HCT116 (cell line): ENCODE measurements at places on chromosomes 6 and 20. TPM values are rescaled to one million over a fixed set of nuclear protein-coding genes. Genes with fewer than 3 reads are reported as not detected.

C6orf15 gene
- not detected for total RNA-seq

ASIP gene
- not detected for total RNA-seq

SNTA1 gene
- total RNA-seq = 14.6 TPM

CTNNBL1 gene
- 55.4 TPM for total RNA-seq

RIPPLY2 gene
- not detected for total RNA-seq

CRIP3 gene
- not detected for total RNA-seq

TENT5A gene
- 11.2 TPM for total RNA-seq

SYCP2L gene
- 4.9 TPM for total RNA-seq

CYP24A1 gene
- 267 TPM for total RNA-seq

LY6G6D gene
- not detected for total RNA-seq

IP6K3 gene
- not detected for total RNA-seq

CTCFL gene
- 0.34 TPM for total RNA-seq

GRCh38 chr6:3281631-3282475 lies 23.1 kb downstream of the PSMG4 start:
- DNase-seq = no peak
- H3K27me3 ChIP-seq = no peaks in the 10 kb centered on the region
- H3K27ac ChIP-seq = no peak overlapping the region
- H3K4me3 ChIP-seq = no peak overlapping the region
- no peaks in the 10 kb centered on the region for H3K36me3 ChIP-seq

DNA sequence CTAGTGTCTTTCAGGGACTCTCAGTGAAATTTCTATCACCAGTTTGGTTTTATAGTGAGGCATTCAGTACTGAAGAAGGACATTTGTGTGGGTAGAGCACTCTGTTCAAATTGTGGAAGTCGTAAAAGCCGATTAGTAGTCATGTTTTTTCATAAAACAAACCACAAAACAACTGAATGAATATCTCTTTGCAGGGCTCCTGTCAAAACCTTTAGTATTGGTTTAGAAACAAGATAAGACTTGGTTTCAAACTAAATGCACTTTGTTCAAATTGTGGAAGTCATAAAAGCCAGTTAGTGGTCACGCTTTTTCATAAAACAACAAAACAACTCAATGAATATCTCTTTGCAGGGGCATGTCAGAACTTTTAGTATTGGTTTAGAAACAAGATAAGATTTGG lies 23.8 kb downstream of the ADGRF4 start:
- no peaks in the 10 kb centered on the region for H3K27me3 ChIP-seq
- no peaks in the 10 kb centered on the region for H3K36me3 ChIP-seq
- H3K27ac ChIP-seq = no peak overlapping the region
- H3K4me1 ChIP-seq = no peaks in the 10 kb centered on the region
- no peak overlapping the region for H3K4me3 ChIP-seq

DNA sequence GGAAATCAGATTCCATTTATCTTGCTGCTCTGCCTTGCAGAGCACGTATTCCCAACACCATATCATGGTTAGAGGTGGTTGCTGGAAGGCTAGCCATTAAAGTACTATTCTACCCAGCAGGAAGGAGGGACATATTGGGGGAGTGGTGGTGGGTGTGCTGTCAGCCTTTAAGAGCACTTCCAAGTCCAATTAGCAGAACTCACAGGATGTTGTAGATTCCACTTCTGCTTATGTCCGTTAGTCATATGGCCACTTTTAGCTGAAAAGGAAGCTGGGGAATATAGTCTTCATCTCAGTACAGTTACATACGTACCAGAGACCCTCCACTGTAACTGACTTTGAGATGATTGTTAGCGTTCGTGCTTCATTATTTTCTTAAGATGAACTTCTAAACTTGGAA lies 94.4 kb downstream of the SAMD3 start:
- no peak overlapping the region for H3K4me3 ChIP-seq
- no peak overlapping the region for H3K27ac ChIP-seq
- no peaks in the 10 kb centered on the region for H3K36me3 ChIP-seq
- no peak for DNase-seq
- H3K27me3 ChIP-seq = no peaks in the 10 kb centered on the region

DNA sequence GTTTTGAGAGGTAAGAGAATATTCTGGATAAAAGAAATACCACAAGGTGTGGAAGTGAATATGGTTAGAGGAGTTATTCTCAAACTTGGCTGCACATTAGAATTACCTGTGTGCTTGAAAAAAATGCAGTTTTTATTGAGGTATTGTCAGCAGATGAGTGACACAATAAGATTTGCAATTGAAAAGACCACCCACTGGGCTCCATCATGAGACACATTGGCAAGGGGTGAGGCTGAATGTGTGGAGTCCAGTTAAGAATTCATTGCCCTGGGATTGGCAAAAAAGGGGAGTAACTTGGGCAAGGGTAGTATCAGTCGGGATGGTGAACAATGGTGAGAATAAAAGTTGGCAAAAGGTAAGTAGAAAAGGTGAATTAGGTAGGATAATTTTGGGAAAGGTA lies 63.5 kb downstream of the MEI4 start:
- no peaks in the 10 kb centered on the region for H3K4me1 ChIP-seq
- no peak overlapping the region for H3K4me3 ChIP-seq
- H3K36me3 ChIP-seq = no peaks in the 10 kb centered on the region
- no peak for DNase-seq

DNA sequence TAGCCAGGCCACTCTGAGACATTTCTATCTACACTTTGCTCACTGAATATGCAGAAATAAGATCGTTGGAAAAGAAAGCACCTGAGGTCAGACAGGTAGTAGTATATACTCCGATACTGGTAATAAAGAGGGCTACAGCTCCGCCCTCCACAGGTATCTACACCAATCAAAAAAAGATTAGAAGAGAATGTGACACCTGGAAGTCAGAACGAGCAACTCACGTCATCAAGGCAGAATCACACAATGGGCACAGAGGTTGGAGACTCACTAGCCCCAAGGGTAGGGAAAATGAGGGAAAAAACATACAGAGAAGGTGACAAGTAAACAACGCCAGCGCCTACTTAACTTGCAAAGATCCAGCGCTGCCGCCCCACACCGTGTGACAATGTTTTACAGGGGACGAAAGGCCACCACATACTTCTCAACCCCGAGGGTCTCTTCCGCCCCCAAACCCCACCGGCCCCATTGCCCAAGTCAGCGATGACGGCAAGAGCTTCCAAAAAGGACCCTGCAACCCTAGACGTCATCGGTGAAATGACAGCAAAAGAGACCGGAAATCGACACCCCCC lies 653 bp downstream of the LMBRD1 start:
- H3K36me3 ChIP-seq = no peaks in the 10 kb centered on the region
- peak; percentile 63 for DNase-seq
- H3K4me1 ChIP-seq = peaks cover 3% of the 10 kb centered on the region; the same call in 1 of the 2 replicates
- peak overlapping the region; percentile 62 for H3K4me3 ChIP-seq
- no peaks in the 10 kb centered on the region for H3K27me3 ChIP-seq

DNA sequence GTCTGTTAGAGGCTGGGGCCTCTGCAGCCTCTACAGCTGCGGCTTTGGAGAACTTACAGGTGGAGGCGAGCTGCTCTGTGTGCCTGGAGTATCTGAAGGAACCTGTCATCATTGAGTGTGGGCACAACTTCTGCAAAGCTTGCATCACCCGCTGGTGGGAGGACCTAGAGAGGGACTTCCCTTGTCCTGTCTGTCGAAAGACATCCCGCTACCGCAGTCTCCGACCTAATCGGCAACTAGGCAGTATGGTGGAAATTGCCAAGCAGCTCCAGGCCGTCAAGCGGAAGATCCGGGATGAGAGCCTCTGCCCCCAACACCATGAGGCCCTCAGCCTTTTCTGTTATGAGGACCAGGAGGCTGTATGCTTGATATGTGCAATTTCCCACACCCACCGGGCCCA lies 2.6 kb downstream of the TRIM39 start:
- peaks cover 6% of the 10 kb centered on the region; the same call in 1 of the 2 replicates for H3K36me3 ChIP-seq
- no peak for DNase-seq
- H3K4me1 ChIP-seq = peaks cover 9% of the 10 kb centered on the region
- H3K27ac ChIP-seq = no peak overlapping the region
- H3K27me3 ChIP-seq = no peaks in the 10 kb centered on the region

- no peaks in the 10 kb centered on the region for H3K36me3 ChIP-seq
- peaks cover 2% of the 10 kb centered on the region; the same call in 1 of the 2 replicates for H3K4me1 ChIP-seq
- H3K4me3 ChIP-seq = no peak overlapping the region
- DNase-seq = no peak
- H3K27ac ChIP-seq = no peak overlapping the region
- no peaks in the 10 kb centered on the region for H3K27me3 ChIP-seq
Measured at GRCh38 chr6:150079604-150080003, 10.7 kb upstream of the ULBP3 start.

- H3K36me3 ChIP-seq = no peaks in the 10 kb centered on the region
- peak within 1 kb of the TSS; percentile 51 for H3K4me3 ChIP-seq
- no peaks in the 10 kb centered on the region for H3K27me3 ChIP-seq
- no peak for DNase-seq
- peaks cover 42% of the 10 kb centered on the region for H3K4me1 ChIP-seq
Measured at GRCh38 chr6:149897855-149898744, at the start of gene RAET1E. Gene RAET1E (minus strand): TSS chr6:149898113. CDS start chr6:149890901, 7,212 bp downstream.

GRCh38 chr6:160455541-160456213 lies 107.5 kb downstream of the SLC22A3 start:
- H3K4me1 ChIP-seq = no peaks in the 10 kb centered on the region
- peak; percentile 29 for DNase-seq
- 0 out of 2 replicates have a peak, but pooled peaks cover 5% of the 10 kb centered on the region for H3K27me3 ChIP-seq
- no peaks in the 10 kb centered on the region for H3K36me3 ChIP-seq
- no peak overlapping the region for H3K27ac ChIP-seq
- no peak overlapping the region for H3K4me3 ChIP-seq

DNA sequence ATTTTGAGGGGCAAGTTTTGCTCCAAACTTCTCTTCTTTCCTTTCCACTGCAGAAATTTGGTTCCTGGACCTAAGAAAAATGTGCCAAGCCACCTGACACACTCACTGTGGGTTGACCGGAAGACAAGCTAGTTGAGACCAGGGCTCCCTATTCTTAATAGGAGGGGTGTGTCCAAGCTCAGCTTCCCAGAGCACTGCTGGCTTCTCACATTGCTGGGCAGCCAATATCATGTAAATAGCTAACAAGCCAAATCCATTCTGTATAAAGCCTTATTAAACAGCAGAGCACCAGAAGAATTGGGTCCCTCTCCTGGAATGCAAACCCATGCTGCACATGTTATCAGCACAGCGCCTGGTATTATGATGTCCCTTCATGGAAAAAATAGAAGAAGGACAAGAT lies 17.0 kb upstream of the SAMD3 start:
- H3K4me1 ChIP-seq = peaks cover 3% of the 10 kb centered on the region; the same call in 1 of the 2 replicates
- H3K27me3 ChIP-seq = no peaks in the 10 kb centered on the region
- no peaks in the 10 kb centered on the region for H3K36me3 ChIP-seq
- H3K27ac ChIP-seq = no peak overlapping the region
- H3K4me3 ChIP-seq = no peak overlapping the region

DNA sequence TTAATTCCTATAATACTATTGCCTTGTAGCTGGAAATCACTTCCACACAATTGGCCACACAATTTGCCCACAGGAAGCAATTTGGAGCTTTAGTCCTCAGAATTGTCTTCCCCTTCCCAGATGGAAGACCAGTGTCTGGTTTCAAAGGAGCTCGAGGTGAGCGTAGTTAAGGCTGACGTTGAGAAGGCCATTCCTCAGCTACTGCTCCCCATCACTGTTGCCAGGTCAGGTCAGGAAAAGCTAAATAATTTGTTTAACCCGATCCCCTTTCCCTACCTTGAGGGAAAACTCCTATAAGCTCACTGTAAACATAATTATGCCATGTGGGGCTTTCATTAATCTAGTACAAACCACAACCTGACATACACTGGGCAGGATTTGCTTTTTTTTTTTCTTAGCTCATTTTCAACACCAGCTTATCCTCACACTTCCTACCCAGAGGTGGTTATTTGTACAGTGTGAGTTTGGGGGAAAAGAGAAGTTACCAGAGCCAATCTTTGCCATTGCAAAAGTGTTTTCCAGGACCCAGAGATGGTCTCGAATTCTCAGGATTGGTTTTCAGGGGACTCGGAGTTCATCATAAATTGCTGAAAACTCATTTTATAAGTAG lies 242.7 kb downstream of the CLIC5 start:
- no peak overlapping the region for H3K27ac ChIP-seq
- H3K27me3 ChIP-seq = no peaks in the 10 kb centered on the region
- no peak for DNase-seq
- no peaks in the 10 kb centered on the region for H3K4me1 ChIP-seq
- H3K4me3 ChIP-seq = no peak overlapping the region
- H3K36me3 ChIP-seq = no peaks in the 10 kb centered on the region

- H3K4me1 ChIP-seq = no peaks in the 10 kb centered on the region
- H3K36me3 ChIP-seq = no peaks in the 10 kb centered on the region
- no peak overlapping the region for H3K27ac ChIP-seq
- DNase-seq = no peak
- no peak overlapping the region for H3K4me3 ChIP-seq
- H3K27me3 ChIP-seq = peaks cover 5% of the 10 kb centered on the region; the same call in 1 of the 2 replicates
Measured at GRCh38 chr20:57655809-57656155, 35.6 kb upstream of the ZBP1 start.

DNA sequence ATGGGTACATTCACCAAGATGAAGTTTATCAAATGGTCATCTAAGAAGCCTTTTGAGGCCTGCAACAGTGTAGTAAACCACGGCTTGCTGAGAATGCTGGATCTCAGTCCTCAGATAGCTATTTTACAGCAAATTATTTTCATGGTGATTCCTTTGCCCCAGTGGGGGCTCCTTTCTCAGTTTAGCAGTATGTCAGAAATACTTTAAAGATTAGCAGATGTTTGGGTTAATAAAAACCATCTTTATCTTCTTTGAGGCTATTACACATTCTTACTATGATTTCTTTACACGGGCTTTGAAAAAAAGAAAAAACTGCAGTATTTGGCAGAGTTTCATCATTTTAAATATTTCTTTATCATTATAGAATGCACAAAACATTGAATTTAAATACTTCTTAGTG lies 10.7 kb downstream of the MYLIP start:
- H3K27ac ChIP-seq = no peak overlapping the region
- peaks cover 20% of the 10 kb centered on the region for H3K4me1 ChIP-seq
- DNase-seq = no peak
- H3K27me3 ChIP-seq = no peaks in the 10 kb centered on the region

DNA sequence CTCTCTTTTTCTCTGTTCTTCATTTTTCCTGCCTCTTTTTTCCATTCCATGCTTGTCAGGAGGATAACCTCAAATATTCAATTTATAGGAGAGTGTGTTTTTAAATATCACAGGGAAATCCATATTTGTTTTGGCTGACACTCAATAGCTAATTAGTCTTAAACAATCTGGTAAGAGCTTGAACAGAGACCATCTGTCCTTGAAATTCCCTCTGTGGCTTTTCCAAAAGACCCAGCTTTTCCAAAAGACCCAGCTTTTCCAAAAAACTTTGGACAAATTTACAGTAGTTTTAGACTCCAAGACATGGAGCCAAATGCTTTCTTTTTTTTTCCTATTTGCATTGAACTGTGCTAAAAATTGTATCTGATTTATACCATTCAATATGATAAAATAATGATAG lies 127.4 kb upstream of the FAM83B start:
- H3K4me3 ChIP-seq = no peak overlapping the region
- H3K36me3 ChIP-seq = no peaks in the 10 kb centered on the region
- H3K27ac ChIP-seq = no peak overlapping the region
- H3K4me1 ChIP-seq = no peaks in the 10 kb centered on the region
- H3K27me3 ChIP-seq = no peaks in the 10 kb centered on the region

GRCh38 chr6:72740135-72740534 lies 118.3 kb downstream of the KCNQ5 start:
- no peaks in the 10 kb centered on the region for H3K4me1 ChIP-seq
- no peak overlapping the region for H3K27ac ChIP-seq
- H3K36me3 ChIP-seq = no peaks in the 10 kb centered on the region
- no peak for DNase-seq
- H3K27me3 ChIP-seq = peaks cover 16% of the 10 kb centered on the region; the same call in 1 of the 2 replicates
- H3K4me3 ChIP-seq = no peak overlapping the region

GRCh38 chr20:21529863-21530262 lies 16.0 kb upstream of the NKX2-2 start:
- peaks cover 19% of the 10 kb centered on the region; the same call in 1 of the 2 replicates for H3K27me3 ChIP-seq
- H3K36me3 ChIP-seq = no peaks in the 10 kb centered on the region
- H3K4me1 ChIP-seq = peaks cover 4% of the 10 kb centered on the region; the same call in 1 of the 2 replicates
- peak; percentile 38 for DNase-seq
- H3K4me3 ChIP-seq = no peak overlapping the region

- H3K27me3 ChIP-seq = no peaks in the 10 kb centered on the region
- DNase-seq = no peak
Measured at GRCh38 chr20:6024768-6025167, 29.1 kb downstream of the LRRN4 start.
